ENCODE measurements at places on chromosomes 6 and 20. TPM values are rescaled to one million over a fixed set of nuclear protein-coding genes. Genes with fewer than 3 reads are reported as not detected.
A peak's percentile ranks its signal among the peaks of the same experiment; 100 is the strongest.

DNA sequence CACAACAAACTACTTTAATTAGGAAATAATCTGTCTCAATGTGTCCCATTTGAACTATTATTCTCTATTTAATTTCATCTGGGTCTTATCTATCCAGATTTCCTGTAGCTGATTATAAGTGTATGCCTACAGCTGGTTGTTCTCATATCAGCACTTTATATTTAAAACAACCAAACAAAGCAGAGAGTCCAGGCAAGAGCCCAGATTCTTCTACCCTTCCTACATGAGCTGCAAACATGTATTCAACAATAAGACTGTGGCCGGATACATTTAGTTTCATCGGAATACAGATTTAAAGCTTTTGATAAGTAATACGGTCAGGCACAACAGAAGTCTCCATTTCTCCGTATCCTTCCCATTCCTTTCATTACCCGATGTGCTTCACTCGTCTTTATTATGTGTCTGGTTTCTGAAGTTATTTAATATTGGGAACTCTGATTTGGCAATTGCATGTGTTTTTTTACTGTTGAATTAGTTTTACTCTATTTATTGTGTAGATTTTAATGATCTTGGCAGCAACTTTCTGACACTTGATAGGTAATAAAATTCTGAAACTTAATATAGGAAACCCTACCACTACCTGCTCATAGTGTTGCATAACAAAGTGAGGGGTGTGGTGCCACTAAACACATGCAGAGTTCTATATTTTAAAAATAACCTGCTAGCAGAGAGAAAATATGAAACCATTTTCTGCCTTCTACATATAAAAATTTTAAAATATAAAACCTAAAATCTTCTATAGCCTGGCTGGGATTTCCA is 653.5 kb upstream of the PTCHD4 start:
- no peak for DNase-seq

The TAGAP gene
- total RNA-seq: 1.1 TPM

DNA sequence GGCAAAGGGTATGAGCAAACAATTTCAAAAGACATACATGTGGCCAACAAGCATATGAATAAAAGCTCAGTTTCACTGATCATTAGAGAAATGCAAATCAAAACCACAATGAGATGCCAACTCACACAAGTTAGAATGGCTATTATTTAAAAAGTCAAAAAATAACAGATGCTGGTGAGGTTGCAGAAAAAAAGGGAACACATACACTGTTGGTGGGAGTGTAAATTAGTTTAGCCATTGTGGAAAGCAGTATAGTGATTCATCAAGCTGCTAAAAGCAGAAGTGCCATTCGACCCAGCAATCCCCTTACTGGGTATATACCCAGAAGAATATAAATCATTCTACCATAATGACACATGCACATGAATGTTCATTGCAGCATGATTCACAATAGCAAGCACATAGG is 6.7 kb upstream of the KHDC1L start:
- no peak for DNase-seq

DNA sequence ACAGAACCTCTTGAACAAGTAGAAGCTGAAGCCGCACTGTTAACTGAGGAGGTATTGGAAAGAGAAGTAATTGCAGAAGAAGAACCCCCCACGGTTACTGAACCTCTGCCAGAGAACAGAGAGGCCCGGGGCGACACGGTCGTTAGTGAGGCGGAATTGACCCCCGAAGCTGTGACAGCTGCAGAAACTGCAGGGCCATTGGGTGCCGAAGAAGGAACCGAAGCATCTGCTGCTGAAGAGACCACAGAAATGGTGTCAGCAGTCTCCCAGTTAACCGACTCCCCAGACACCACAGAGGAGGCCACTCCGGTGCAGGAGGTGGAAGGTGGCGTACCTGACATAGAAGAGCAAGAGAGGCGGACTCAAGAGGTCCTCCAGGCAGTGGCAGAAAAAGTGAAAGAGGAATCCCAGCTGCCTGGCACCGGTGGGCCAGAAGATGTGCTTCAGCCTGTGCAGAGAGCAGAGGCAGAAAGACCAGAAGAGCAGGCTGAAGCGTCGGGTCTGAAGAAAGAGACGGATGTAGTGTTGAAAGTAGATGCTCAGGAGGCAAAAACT is 40.1 kb downstream of the ZBTB2 start:
- peak; percentile 68 for DNase-seq

GRCh38 chr6:141956868-141957267 is 175.9 kb upstream of the GJE1 start:
- no peak for DNase-seq

GRCh38 chr6:20365456-20365855 is 36.2 kb upstream of the E2F3 start:
- no peak for DNase-seq

DNA sequence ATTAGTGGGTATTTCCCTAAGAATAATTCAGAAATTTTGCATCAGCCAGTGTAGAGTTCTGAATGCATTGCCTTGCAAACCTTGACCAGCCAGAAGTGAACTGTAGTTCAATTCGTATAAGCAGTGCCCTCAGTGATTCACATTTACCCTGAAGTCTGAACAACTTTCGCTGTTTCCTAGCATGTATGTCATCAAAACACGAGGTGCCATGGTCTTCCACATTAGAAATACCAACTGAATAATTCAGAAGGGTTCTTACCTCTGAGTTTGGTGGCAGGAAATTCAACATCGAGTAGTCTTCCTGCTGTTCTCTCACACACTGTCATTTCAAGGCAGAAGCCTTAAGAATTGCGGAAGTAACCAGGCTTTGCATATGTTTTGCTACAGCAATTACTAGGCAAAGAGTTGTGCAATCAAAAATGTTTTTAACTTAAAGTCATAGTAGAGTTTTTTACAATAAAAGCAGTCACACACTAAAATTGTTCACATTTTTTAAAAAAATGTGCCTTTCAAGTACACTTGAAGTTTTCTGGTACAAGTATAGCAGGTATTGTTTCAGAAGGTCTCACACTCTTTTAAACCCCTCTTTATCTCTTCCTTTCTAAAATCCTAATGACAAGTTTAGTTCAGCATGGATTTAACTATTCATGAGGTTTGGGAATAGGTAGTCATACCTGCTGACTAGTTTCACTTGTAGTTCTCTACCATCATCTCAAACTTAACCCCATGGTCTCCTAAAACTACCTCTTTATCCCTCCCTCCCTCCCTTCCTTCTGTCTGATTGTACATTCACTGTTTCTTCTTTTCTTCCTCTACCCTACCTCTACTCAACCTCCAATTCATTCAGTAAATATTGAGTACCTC is 118.3 kb downstream of the STXBP5 start:
- DNase-seq: no peak

GRCh38 chr20:45098103-45098773 is 2.7 kb downstream of the KCNS1 start:
- DNase-seq: no peak

- no peak for DNase-seq
Observed at GRCh38 chr6:139519571-139520031, 145.2 kb upstream of the CITED2 start.

DNA sequence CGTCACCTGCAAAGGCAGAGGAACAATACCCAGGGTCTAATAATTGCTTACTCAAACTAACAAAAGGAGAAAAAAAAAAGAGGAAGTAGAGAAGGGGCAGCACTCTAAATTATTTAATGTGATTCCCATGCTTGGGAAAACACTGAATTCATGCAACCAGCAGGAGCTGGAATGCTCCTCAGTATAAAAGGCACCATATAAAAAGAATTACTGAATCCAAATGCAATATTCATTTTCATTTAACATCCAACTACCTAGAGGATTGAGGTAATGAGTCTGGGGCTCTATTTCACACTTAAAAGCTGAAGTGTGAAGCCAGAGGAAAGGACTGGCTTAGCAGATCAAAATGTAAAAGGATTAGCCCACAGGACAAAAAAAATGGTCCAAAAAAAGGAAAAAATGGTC is 8.7 kb downstream of the B4GALT5 start:
- DNase-seq: no peak

The SUMO4 gene
- 0.49 TPM for total RNA-seq

- no peak for DNase-seq
Observed at GRCh38 chr20:51284871-51285270, 257.6 kb downstream of the NFATC2 start.

DNA sequence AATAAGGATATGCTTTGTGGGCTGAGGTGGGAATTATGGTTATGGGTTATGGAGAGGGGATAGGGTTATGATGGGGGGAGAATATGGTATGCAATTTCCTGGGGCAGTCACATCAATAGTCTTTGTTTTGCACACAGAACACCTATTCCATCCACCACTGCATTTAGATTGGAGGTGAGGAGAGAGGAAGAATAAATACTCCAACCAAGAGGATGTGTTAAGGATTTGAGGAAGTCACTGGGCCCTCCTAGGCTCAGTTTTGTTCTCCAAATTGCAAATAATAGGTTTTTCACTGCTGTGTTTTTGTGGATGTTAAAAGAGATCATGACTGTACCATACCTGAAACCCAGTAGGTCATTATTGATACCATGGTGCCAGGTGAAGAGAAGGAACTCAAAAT is 29.5 kb upstream of the SIRPG start:
- DNase-seq: no peak

DNA sequence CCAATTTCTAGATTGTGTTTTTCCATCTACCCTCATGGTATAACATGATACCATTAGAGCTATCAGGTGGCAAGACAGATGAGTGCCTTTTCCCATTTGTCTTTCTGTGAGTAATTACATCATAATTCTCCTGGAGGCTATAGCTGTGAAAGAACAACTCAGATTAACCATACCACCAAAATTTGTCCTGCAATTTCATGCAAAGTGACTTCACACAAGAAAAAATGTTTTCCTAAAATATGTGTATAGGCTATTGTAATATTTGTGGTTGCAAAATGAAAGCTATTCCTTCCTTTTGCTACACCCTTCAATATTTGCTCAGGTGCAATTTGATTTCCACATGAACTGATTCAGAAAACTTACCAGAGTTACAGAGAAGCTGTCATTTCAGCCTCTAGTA is 547.7 kb upstream of the ID4 start:
- no peak for DNase-seq

The ADAM33 gene
- 13.2 TPM for total RNA-seq

DNA sequence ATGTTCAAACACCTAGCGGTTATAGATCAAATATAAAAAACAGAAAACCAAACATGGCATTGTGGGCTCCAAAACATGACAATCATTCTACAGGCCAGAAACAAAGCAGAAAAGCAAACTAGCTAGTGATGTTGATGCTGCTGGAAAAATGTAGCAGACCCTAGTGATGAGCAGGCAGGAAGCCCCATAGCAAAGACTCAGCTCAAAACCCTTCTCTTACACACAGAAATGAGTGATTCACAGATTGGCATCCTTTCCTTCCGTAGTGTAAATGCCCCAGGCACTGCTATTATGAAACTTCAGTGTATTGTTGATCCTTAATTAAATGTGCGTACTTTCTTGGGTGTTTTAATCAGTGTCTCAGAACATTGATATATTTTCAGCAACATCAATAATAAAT is 425.1 kb downstream of the UTRN start:
- DNase-seq: no peak

The PEX6 gene
- 30.7 TPM for total RNA-seq

DNA sequence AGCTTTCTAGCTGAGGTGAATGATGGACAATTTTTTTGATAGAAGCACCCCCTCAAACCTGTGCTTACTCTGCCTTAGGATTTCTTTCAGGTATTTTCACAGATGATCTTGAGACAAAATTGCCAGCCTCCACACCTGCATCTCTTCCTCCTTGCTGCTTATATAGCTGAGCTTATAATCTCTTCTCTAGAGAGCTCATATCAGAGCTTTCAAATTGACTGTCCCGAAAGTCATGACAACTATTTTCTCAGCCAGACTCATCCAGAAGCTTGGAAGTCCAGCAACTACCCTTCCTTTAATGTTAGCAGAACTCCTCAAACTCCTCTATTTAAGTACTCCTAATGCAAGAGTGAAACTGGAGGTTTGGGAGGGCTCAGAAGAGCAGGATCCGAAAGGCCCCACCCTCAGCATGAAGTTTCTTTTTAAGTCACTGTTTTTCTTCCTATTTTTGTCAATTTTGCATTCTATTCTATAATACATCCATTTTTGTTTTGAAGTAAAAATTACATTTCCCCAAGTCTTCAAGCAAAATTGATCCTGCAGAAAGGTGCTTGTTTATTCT is 12.7 kb downstream of the CGA start:
- no peak for DNase-seq

DNA sequence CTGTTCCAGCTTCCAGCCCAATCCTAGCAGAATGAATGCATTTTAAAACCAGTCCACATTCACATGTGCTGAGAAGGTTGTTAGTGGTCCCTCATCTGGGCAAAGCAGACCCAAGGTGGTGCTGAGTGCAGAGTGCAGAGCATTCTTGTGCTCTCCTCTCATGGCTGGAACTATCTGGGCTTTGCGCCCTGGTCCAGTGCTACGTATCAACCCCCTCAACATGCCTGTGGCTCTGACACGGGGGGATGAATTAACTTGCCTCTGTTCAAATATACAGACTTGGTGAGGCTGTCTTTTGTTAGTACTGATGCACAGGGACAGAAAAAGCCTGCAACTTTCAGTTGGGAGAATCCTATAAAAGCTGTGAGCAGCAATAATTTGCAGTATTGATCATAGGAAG is 42.5 kb downstream of the PANK2 start:
- DNase-seq: peak; percentile 74
